ENCODE measurements at places on chromosomes 1 and 21. TPM values are rescaled to one million over a fixed set of nuclear protein-coding genes. Genes with fewer than 3 reads are reported as not detected.

PPFIA4 gene
- polyA plus RNA-seq, result 0.46 TPM

GRCh38 chr1:78650114-78650660, 556 bp downstream of the IFI44 start:
- DNase-seq, result no peak
- no peaks in the 10 kb centered on the region for H3K27me3 ChIP-seq

GRCh38 chr1:21066356-21067012, 110.2 kb downstream of the EIF4G3 start:
- no peak for DNase-seq
- no peaks in the 10 kb centered on the region for H3K27me3 ChIP-seq
- no peak overlapping the region for H3K27ac ChIP-seq
- H3K4me3 ChIP-seq, result no peak overlapping the region
- peaks cover 7% of the 10 kb centered on the region for H3K4me1 ChIP-seq

- no peaks in the 10 kb centered on the region for H3K36me3 ChIP-seq
- no peak overlapping the region for H3K27ac ChIP-seq
- H3K4me3 ChIP-seq, result no peak overlapping the region
- H3K27me3 ChIP-seq, result peaks cover 2% of the 10 kb centered on the region
These were observed 190.3 kb downstream of the GRIK3 start for GRCh38 chr1:36843906-36844610.
